ENCODE measurements at places on chromosomes 12 and 14.

GRCh38 chr12:46385438-46385837 is 12.9 kb upstream of the SLC38A2 start:
- DNase-seq = no peak

GRCh38 chr12:116990329-116990728 is 79.6 kb downstream of the FBXW8 start:
- no peak for DNase-seq

GRCh38 chr14:74836251-74836960 is 39.5 kb downstream of the PROX2 start:
- no peak for DNase-seq

GRCh38 chr12:94264736-94265485 is 116.5 kb downstream of the PLXNC1 start:
- no peak for DNase-seq

DNA sequence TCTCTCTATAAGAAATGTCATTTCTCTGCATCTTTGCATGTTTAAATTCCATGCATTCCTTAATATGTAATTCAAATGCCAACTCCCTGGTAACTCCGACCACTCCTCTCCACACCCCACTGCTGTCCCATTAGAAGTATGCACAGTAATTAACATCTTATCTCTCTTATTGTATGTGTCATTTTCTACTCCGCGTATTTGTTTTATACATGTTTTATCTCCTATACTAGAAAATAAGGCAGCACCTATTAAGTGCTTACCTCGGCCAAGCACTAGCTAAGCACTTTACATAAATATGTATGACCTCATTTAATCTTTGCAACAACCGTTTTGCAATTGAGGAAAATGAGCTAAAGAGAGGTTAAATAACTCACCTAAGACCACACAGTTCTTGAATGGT is 469.8 kb downstream of the BCAT1 start:
- DNase-seq = no peak

GRCh38 chr14:64956697-64957406 is 14.3 kb upstream of the GPX2 start:
- DNase-seq = no peak

- DNase-seq = no peak
Observed at GRCh38 chr14:104112113-104112505, 26.3 kb upstream of the KIF26A start.

DNA sequence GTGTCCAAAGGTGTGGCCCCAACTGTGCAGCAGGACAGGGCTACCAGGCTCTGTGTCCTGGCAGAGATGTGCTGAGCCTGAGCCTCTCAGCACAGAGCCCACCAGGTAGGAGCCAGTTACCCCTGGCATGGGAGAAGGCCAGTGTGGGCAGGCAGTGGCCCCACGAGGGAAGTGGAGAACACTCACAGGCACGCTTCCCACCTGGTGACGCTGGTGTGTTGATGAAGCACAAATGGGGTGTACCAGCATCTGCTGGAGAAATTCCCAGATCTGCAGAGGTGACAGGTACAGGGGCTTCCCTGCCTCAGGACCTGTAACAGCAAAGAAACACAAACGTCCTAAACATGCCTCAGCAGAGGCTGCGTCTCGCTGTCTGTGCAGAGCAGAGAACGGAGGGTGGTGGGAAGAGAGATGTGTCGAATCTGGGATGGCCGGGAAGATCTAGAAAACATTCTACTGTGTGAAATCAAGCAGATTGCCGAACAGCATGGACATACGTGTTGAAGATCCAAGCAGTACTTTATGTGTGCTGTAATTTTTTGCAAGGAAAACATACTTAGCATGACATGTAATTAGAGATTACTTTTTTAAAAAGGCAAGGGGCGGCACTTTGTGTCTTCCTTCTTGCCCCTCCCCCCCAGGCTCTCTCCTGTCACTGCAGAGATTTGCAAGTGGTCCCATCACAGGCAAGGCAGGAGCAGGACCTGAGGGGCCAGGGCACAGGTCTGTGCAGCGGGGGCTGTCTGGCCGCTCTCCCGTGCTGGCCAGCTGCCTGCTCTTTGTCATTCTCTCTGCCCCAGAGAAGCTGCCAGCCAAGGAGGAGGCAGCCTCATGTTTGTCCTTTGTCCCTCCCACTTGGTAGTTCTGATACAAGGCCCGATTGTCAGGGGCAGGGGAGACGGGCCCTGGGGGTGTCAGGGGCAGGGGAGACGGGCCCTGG is 17.3 kb downstream of the HIP1R start:
- no peak for DNase-seq

GRCh38 chr14:21924479-21924878 is 250.9 kb upstream of the OR4E1 start:
- no peak for DNase-seq

GRCh38 chr12:1720494-1720893 is 29.6 kb downstream of the ADIPOR2 start:
- no peak for DNase-seq

DNA sequence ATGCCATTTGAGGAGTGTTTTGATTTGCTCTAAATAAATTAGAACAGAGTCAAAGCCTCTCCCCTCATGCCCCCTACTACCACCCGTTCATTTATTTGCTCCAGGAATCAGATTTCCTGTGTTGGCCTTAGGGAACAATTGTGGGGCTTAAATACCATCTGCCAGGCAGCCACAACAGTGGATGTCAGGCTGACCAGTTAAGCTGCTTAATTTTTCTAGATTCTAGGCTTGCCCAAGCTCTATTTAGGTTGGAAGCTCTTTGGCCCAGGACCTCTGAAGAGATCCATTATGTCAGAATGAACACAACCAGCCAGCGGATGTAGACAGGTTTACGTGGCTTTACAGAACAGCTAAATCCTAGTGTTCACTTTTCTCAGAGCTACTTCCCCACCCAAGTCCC is 1.0 kb upstream of the TIMELESS start:
- DNase-seq = no peak

- no peak for DNase-seq
Observed at GRCh38 chr12:128138125-128138524, 128.8 kb upstream of the TMEM132C start.

DNA sequence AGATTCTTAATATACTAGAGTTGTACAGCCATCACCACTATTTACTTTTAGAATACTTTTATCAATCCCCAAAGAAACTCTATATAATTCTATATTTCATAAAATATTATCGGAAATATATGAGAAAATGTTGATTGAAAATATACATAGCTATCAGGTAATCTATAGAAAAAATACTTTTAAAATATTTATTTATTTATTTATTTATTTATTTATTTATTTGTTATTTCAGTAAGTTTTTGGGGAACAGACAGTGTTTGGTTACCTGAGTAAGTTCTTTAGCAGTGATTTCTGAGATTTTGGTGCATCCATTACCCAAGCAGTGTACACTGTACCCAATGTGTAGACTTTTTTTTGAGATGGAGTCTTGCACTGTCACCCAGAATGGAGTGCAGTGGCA is 206.6 kb upstream of the DAAM1 start:
- no peak for DNase-seq

DNA sequence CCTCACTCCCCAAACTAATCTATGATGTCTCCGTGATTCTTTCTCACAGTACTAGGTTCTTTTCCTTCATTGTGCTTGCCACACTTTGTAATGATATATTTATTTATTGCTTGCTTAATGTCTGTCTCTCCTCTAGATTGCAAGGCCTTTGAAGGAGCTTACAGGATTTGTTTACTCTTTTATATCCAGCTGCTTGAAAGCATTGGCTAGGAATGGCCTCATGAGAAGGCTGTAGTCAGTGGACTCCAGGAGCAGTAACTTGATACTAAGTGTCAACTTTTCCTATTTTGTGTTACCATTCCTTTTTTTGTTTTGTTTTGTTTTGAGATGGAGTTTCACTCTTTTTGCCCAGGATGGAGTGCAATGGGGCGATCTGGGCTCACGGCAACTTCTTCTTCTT is 7.3 kb upstream of the FAM234B start:
- no peak for DNase-seq

DNA sequence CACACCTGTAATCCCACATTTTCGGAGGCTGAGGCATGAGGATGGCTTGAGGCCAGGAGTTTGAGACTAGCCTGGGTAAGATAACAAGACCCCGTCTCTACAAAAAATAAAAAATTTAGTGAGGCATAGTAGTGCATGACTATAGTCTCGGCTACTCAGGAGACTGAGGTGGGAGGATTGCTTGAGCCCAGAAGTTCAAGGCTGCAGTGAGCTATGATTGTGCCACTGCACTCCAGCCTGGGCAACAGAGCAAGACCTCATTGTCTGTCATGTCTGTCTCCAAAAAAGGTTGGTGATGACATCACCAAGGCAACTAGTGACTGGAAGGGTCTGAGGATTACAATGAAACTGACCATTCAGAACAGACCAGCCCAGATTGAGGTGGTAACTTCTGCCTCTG is 83.5 kb upstream of the COCH start:
- no peak for DNase-seq

GRCh38 chr12:16220120-16220519 is 57.4 kb downstream of the SLC15A5 start:
- DNase-seq = no peak

- DNase-seq = peak; percentile 15
Observed at GRCh38 chr12:65306366-65307168, 28.1 kb downstream of the MSRB3 start.

DNA sequence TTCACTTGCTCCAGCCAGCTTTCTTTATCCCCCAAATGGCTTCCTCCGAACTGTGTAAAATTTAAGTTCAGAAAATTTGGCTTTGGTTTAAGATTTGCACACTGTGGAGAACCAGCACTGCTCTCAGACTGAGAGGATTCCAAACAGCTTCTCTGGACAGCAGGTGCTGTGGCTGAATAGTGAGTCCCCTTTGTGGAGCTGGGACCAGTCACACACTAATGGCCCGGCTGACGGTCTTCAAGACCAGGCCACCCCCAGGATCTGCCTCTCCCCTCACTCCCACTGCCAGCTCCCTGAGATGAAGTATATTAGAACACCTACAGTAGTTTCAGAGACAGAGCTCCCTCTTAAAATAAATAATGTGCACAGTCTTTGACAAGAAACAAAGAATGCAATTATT is 267.3 kb downstream of the BCAT1 start:
- DNase-seq = no peak

DNA sequence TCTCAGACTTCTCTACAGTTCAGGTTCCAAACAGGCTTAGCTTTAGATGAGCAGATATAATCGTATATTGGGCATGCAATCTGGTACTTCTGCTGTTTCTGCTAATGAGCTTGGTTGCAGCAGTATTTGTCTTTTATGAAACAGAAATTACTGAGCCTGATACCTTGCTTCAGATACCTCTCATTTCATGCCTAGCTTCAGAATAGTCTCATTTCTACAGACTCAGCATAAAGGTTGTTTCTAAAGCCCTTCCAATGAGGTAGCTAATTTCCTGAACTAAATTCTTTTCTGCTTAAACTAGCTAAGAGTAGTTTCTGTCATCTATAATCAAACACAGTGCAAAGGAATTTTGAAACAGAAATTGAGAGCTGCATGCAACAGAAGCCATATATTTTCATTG is 275.0 kb upstream of the KITLG start:
- no peak for DNase-seq

DNA sequence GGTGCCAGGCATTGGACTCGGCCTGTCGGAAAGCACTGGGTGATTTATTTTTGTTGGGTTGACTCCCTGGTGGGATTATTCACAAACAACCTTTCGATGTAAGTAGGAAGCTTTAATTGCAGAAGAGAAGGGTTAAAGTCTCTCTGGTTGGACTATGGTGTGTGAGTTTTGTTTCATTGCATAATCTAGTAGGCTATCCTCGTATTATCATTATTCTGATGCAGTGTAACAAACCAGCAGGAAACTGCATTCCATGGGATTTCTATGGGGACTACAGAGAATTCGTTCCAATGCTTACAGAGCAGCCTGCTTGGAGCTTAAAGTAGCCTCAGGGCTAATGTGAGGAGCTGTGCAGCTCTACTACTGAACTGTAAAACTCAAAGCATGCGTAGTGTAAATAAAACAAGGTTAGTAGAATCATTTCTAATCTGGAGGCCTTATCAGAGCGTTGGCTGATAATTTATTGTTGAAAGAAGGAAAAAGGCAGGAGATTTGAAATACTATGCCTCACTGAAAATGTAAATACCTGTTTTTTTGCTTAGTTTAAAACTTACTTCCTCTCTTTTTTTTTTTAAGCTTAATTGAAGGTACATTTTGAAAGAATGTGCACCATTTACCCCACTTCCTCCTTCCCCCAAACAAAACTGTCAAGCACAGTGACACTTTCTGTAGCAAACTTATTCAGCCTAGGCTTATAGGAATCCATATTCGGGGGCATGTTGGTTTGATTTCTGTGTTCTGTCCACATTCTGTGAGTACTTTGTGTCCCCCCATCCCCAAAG is 226.7 kb downstream of the NPAS3 start:
- no peak for DNase-seq

DNA sequence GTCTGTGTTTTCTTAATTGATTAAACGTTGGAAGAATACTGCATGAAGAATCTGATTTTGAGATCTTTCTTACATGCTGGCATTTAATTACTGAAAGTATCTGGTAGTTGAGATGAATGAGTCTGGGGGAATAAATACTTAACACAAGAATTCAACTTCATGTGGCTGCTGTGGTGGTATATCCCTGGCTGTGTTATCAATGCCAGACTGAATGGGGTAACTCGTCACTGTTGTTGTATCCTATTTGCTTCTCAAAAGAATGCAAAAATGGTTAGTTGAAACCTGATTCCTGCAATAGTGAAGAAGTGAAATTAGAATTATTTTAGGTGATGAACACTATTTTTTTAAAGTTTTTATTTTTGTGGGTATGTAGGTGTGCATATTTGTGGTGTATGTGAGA is 72.5 kb downstream of the HMGA2 start:
- no peak for DNase-seq

DNA sequence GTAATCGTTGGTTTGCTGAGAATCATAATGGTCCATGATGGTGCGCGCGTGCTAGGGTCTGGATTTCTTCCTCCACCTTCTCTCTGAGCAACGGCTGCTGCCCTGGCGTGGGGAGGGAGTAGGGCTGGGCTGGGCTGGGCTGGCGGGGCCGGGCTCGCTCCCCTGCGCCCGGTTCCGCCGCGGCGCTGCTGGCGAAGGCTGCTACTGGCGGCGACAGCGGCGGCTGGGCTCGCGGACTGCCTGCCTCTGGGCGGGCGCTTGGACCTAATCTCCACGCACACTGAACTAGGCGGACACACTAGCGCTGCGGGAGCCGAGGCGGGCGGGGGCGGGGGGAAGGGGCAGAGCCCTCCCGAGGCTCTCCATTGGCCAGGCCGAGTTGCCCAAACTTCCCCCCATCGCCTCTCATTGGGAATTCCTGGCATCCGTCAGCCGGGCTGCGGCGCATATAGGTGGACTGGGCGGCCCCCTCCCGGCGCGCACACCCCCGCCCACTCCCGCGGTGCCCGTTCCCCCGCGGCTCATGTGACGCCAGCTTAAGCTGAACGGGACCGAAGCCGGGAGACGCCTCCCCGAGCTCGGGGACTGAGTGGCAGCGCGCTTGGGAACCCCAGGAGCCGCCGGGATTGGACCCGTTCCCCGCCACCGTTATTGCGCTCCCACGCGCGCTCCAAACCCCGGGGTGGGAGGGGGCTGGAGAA is at the start of gene ACTN1:
Gene ACTN1 (minus strand): TSS at position 282 of the 701 bp plus-strand sequence. CDS start 246 bp downstream, at position 36.
- DNase-seq = peak; percentile 93

GRCh38 chr14:84273181-84273580 is 1256.8 kb upstream of the FLRT2 start:
- no peak for DNase-seq

DNA sequence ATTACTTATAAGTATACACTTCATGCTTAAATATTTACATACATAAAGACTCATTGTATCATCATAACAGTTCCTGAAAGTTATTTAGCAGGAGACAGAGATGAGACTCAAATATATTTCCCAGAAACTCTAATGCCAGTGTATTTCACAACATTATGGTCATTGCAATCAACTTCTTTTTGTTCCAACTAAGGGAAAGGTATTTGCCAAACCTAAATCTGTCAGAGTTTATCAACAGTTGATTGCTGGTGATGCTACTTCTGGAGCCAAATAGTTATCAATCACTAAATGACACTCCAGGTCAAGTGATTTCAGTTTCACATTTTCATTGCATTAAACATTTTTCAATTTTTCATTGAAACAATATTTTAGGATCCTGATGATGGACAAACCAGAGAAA is 72.1 kb upstream of the AVPR1A start:
- DNase-seq = no peak

All from psoas muscle (tissue), 8 donors.